Coronary artery (tissue), 2 donors: ENCODE measurements at places on chromosomes 5 and 9.

GRCh38 chr5:107985144-107985543 is 314.4 kb upstream of the EFNA5 start:
- no peak for DNase-seq

GRCh38 chr5:168833936-168834335 is 254.8 kb upstream of the PANK3 start:
- no peak for DNase-seq

DNA sequence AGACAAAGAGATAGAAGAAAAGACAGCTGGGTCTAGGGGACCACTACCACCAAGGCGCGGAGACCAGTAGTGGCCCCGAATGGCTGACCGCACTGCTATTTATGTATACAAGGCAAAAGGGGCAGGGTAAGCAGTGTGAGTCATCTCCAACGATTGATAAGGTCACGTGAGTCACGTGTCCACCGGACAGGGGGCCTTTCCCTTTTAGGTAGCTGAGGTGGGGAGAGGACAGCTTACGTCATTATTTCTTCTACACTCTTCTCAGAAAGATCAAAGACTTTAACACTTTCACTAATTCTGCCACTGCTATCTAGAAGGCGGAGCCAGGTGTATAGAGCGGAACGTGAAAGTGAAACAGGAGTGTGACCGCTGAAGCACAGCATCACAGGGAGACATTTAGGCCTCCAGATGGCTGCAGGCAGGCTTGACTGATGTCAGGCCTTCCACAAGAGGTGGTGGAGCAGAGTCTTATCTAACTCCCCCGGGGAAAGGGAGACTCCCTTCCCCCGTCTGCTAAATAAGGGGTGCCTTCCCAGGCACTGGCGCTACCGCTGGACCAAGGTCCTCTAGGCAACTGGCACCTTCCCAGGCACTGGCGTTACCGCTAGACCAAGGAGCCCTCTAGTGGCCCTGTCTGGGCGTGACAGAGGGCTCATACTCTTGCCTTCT is 6.1 kb upstream of the PRR16 start:
- DNase-seq, result peak; percentile 83

- DNase-seq, result no peak
These were observed 180.6 kb downstream of the SNCAIP start for GRCh38 chr5:122492675-122493074.

- no peak for DNase-seq
These were observed 17.8 kb downstream of the RBM27 start for GRCh38 chr5:146221234-146221633.

GRCh38 chr9:108780942-108781734 is 74.6 kb downstream of the ACTL7B start:
- no peak for DNase-seq

GRCh38 chr5:57754616-57755015 is 272.0 kb upstream of the ACTBL2 start:
- DNase-seq, result no peak
